ENCODE measurements at places on chromosomes 7 and 10.

DNA sequence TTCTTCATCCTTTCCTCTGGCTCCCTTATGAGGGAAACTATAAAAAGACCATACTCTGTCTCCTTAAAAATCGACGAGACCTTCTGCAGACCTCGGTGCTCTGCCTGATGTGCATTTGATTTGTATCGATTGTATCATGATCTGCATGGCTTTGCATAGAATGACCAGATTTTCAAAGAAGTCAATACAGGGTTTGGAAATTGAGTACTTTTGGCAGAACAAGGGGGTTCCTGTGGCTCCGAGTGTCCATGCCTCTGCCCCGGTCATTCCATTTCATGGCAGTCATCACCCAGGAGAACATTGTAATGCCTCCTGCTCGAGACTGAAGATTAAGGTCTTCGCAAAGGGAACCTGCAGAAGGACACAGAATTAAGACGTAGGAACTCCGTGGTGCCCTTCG lies 685 bp downstream of the CASP2 start:
- no peak for DNase-seq

- DNase-seq, result no peak
Observed at GRCh38 chr10:94042001-94042833, 48.5 kb downstream of the PLCE1 start.

DNA sequence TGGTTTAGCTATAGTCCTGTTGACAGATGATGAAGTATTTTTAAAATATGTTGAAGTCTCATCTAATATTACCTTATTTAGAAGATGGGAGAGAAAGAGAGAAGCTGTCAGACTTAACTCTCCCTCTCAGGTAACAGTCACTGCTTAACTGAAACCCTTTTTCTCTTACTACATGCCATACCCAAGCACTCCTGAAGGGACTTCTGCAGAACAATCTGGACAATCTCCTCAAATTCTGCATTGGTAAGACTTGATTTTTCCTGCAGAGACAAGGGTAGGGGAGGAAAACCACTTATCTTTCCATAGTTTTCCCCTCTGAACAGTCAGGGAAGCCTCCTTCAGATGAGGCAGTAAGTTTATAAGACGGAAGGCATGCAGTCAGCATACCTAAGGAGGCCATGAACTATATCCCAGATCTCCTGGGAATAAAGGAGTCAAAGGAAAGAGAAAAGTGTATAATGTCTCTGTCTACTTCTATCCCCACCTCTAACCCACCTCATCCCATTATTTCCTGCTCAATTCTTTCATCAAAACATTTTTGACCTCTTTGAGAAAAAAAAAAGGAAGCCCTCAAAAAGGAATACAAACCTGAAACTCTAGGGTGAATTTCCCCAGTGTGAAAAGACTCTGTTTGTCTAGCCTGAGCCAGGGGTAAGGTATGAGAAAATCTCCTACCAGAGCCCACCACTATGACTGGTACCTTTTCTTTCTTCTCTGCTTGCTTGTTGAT lies 9.4 kb downstream of the ZCWPW1 start:
- no peak for DNase-seq

- DNase-seq, result no peak
Observed at GRCh38 chr7:3336042-3336665, 35.1 kb downstream of the SDK1 start.

- no peak for DNase-seq
Observed at GRCh38 chr10:71285180-71285545, 33.9 kb upstream of the SLC29A3 start.

GRCh38 chr10:6513476-6513875 lies 66.6 kb downstream of the PRKCQ start:
- no peak for DNase-seq

GRCh38 chr7:28095231-28095630 lies 85.4 kb downstream of the JAZF1 start:
- no peak for DNase-seq

GRCh38 chr10:123355748-123356481 lies 201.7 kb downstream of the BUB3 start:
- no peak for DNase-seq

DNA sequence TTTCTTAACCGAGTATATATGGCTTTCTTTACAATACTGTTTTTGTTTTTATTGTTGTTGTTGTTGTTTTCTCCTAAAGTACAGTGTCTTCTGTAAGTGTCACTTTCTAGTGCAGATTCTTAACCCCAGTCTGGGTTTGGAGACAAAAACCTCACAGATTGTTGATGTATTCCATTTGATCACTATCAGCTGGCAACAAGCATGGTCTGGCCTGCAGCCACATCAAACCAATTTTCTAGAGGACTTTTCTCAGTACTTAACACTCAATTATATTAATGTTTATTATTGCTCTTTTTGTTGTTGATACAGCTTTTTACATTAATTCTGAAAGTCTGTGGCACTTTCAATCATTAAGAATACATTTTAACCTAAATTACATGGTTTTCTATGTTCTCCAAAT lies 17.1 kb downstream of the LRRN3 start:
- DNase-seq, result no peak

All from stimulated activated CD4-positive, alpha-beta T cell treated with anti-CD3 and anti-CD28 coated beads, TNF-alpha, amount 100 ng/mL, for 4 hours (primary cell).